ENCODE measurements at places on chromosomes 13 and 19.
A peak's percentile ranks its signal among the peaks of the same experiment; 100 is the strongest.

DNA sequence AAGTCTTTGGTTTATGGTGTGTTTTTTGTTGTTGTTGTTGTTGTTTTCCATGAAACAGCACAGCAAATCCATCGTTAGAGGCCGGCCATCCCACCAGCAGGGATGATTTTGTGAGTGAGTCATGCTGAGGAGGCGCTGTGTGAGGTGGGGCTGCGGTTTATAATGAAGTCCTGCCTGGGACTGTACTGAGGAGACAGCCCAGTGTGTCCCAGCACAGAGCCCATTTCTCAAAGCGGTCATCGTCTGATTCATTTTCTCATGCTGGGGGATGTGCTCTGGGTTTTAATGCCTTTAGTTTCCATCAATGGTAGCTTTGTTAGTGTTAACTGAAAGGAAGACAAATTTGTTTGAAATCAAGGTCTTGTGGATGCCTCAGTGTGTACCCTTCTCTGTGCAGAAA is 129.3 kb upstream of the SERP2 start:
- no peak for DNase-seq

GRCh38 chr13:60439201-60439600 is 42.2 kb downstream of the TDRD3 start:
- no peak for DNase-seq

DNA sequence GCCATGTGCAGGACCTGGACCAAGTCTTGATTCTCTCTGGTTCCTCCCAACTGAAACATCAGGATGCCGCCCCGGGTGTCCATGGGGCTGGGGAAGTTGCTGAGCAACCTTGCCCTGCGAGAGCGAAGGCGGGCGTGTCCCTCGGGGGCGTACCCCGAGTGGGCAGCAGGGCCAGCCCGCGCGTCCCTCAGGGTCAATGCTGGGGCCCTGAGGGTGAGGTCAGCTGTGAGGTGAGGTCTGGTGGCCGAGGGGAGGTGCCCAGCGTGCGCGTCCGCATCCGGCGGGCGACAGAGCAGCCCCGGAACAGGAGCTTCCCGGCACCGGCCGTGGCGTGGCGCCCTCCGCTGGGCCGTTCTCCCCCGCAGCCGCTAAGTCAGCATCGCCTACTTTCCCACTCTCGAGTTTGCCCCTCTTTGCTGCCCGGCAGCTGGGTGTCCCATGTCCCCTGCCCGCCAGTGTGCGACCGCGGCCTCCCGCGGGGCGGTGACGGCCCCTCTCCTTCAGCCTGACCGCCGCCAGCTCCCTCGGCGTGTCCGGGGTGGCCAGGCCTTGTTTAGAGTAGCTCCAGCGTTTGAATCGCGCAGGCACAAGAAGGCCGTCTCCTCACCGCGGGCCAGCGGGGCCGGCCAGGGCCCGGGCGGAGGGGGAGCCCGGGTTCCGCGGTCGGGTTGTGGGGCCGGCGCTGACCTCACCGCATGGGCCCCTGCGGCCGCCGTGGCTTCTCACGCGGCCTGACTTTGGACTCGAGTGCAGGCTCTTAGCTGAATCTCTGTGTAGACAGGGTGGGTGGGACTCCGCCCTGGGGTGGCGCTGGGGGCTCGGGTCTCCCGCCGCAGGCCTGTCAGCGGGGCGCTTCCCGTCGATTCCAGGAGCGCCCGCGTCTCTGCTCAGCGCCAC is 33.0 kb downstream of the GJA3 start:
- no peak for DNase-seq

DNA sequence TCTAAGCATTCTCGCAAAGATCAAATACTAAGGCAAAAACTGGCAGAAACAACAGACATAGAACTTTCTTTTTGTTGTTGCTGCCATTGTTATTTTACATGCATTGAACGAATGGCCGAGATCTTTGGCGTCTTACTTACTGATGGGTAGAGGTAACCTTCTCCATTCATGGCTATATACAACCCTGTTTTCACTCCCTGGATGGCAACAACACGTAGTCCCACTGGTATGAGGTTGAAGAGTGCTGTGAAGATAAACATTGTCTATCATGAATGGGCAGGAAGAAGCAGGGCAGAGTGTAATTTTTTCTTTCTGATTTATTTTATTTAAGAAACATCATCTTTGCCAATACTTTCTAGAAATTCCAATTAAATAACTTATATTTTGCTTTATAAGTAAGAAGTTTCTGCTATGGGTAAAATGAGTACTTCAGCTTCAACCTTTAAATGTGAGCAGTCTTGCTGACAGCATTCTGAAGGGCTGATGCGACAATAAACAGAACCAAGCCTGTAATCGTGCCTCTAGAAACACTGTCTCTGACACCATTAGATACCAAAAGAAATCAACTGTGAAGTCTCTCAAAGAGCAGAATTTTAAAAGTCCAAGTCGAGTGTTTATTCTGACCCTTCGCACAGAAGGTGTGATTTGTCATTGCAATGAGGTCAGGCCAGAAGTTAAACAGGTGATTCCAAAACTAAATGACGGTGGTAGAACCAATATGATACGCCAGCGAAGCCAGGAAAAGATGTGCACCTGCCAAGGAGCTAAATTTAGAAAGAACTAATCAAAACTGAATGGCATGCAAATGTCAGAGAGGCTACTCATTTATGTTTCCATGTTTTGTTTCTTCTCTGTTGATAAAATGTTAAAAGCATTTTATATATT is 416.4 kb downstream of the ITGBL1 start:
- no peak for DNase-seq

DNA sequence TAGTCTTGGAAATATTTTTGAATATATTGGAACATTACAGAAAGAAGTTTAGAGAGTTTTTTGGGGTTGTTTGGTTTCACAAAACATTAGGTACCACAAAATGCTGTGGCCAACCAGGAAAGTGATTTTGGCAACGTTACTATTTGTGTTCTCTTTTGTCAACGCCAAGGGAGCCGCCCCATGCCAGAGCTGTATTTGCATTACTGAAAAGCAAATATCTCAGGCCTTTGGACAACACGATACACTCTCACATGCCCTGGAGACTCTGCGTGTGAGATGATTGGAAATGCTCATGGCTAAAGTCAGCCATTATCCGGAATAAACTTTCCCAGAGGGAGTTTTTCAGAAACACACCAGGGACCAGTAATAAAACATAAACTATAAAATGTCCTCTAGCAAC is 324.6 kb downstream of the SHISA2 start:
- DNase-seq, result no peak

- DNase-seq, result no peak
Observed at GRCh38 chr13:48112896-48113755, 18.2 kb upstream of the MED4 start.

- no peak for DNase-seq
Observed at GRCh38 chr13:47175172-47175866, 278.5 kb upstream of the HTR2A start.

- no peak for DNase-seq
Observed at GRCh38 chr13:94346261-94347019, 133.0 kb downstream of the DCT start.

DNA sequence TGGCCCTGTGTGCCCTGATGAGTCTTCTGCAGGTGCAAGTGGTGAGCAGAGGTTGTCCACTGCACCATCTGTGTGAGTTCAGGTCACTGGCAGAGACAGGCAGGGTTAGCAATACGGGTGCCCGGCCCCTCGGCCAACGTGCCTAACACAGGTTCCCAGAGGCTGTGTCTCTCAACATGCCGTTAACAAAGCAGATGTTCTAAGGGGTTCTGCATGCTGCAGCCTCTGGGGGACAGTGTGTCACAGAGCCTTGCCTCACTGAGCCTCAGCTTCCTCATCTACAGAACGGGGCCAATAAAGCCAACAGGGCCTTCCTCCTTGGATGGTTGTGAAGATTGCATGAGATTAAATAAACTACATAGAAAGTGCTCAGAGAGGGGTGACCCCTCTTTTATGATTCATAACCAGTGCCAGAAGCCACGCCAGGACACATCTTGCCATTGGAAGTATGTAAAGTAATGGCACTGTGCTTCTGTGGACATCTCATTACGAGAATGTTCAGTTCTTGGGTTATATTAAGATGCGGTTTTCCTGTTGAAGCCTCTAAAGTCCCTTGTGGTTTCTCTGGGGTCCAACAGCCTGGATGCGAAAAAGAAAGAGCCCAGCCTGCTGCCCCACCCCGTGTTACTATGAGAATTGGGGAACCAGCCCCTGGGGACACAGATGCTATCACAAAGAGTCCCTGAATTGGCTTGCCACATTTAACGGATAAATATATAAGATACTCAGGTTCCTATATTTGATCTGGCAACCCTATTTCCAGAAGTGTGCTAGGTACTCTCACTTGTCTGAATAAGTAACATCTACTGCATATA is 11.2 kb upstream of the ARHGEF18 start:
- DNase-seq, result no peak

- DNase-seq, result no peak
Observed at GRCh38 chr13:59086147-59086546, 1077.6 kb downstream of the DIAPH3 start.

DNA sequence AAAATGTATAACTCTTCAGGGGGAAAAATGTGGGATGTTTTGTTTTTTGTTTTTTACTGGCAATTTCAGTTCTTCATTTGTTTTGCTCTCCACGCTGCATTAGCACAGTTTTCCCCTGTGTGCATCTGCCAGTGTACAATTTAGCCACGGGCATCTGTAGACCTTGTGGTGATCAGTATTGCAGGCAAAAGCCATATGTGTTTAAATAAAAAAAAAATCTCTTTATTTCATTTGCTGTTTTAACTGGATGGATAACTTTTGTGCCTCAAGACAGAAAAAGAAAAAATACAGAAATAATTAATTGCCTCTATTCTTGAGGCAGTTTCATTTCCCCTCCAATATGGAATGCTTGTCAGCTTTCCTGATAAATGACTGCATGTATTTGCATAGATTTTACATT is 7.9 kb upstream of the MAB21L1 start:
- no peak for DNase-seq

DNA sequence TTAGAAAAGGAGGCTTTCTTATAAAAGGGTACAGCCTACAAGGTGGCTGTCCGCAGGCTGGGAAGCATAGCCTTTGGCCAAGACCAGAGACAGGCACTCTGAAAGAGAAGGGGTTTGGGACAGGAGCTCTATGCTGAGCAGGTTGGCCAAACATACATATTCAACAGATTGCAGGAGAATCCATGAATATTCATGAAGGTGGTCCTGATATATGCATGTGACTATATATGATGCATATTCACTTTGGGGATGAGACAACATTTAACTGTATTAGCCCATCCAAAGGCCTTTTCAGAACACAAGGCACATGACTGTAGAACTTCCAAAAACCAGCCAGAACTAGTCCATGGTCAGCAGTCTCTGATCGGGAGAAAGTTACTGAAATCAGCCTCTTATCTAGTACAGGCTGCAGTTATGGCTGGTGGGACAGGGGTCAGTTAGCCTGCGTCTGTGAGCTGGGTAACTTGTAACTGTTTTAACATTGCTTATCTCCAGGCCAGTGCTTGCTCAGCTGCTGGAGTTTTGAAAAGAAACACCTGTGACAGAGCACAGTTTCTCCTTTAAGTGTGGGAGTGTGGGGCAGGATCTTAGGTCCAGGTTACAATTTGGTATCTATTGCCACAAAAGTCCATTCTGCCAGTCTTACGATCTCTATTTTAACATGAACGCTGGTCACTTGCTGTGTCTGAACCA is 924.2 kb downstream of the UQCRFS1 start:
- no peak for DNase-seq

- peak; percentile 86 for DNase-seq
Observed at GRCh38 chr19:57708641-57709361, at the start of gene ZNF154. TSS of gene ZNF154 (minus strand) at chr19:57709204. CDS start at chr19:57708971, 233 bp downstream.

DNA sequence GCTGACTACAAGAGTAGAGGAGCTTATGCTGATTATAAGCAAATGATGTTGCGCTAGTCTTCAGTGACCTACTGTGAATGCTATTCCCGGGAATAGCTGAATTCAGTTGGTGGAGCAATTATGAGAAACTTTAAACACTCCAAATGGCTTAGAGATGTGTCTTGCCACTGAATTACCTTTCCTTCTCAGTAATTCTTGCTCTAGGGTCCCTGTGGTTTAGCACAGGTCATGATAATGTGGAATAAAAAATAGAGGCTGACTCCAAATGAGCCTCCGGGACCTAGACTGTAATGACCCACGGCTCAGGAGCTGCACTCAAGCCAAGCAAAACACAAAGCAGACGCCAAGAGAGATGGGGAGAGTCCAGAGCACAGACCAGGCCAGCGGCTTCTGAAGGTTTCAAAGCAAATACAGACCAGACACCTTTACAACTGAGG is 124.7 kb downstream of the RGCC start:
- DNase-seq, result no peak

- no peak for DNase-seq
Observed at GRCh38 chr13:24276306-24276705, 33.1 kb upstream of the C1QTNF9 start.

- DNase-seq, result no peak
Observed at GRCh38 chr19:38898788-38899446, 501 bp downstream of the SIRT2 start.

Measured in iPS DF 19.7 (cell line).